HT-29 (cell line): ENCODE measurements at places on chromosomes 3 and 15. TPM values are rescaled to one million over a fixed set of nuclear protein-coding genes. Genes with fewer than 3 reads are reported as not detected.

The SIDT1 gene
- total RNA-seq: 4.8 and 5.5 TPM in 2 replicates

DNA sequence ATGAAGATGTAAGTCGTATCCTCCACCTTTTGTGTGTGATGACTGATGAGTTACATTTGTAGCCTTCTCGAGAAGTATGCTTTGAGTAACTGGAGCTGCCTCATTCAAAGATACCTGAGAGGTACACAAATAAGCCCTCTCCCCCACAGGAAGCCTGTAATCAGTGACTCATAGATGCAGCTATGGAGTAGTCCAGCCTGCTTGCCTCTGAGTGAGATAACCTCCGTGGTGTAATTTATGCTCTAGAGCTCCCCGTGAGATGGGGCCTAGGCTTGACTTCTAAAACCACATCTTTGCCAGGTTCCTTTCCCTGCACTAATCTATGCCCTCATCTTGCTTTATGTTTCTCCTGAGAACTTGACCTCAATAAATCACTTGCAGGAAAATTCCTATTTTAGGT lies 291.7 kb downstream of the SUCLG2 start:
- DNase-seq: no peak

- no peak for DNase-seq
These were observed 159.3 kb downstream of the WDR76 start for GRCh38 chr15:43985976-43986680.

DNA sequence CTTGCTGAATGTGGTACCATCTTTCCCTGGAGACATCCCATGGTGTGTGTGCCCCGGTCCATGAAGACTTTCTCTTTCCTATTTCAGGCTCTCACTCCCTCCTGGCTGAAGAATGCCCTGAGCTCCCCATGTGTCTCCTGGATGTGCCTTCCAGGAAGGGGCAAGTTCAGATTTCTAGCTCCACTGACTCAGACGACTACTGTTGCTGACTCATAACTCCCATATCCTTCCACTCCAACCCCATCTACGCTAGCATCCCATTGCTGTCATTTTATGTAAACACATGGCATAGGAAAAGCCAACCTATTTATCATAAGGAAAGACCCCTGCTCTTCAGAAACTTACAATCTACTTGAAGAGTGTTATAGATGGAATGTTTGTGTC lies 95.0 kb downstream of the ADCY5 start:
- no peak for DNase-seq
